Activated CD4-positive, alpha-beta T cell treated with anti-CD3 and anti-CD28 coated beads, Interleukin-2, amount 10 ng/mL, durations not matched to agents 24 days and 14 days (primary cell): ENCODE measurements at places on chromosomes 11 and 22. TPM values are rescaled to one million over a fixed set of nuclear protein-coding genes. Genes with fewer than 3 reads are reported as not detected.

GRCh38 chr11:808427-809286 is 1.1 kb upstream of the RPLP2 start:
- peaks cover 24% of the 10 kb centered on the region for H3K4me1 ChIP-seq
- H3K27me3 ChIP-seq = no peaks in the 10 kb centered on the region
- H3K36me3 ChIP-seq = peaks cover 32% of the 10 kb centered on the region
- DNase-seq = peak; percentile 71

- H3K27ac ChIP-seq = no peak overlapping the region
- peaks cover 16% of the 10 kb centered on the region for H3K36me3 ChIP-seq
- DNase-seq = no peak
- no peak overlapping the region for H3K4me3 ChIP-seq
- peaks cover 12% of the 10 kb centered on the region for H3K4me1 ChIP-seq
- no peaks in the 10 kb centered on the region for H3K27me3 ChIP-seq
Measured at GRCh38 chr22:46844606-46845210, 82.3 kb downstream of the TBC1D22A start.

GRCh38 chr22:28855355-28856094 is 27.8 kb upstream of the ZNRF3 start:
- H3K27ac ChIP-seq = no peak overlapping the region
- peaks cover 13% of the 10 kb centered on the region for H3K27me3 ChIP-seq
- H3K4me1 ChIP-seq = no peaks in the 10 kb centered on the region
- no peak overlapping the region for H3K4me3 ChIP-seq
- no peaks in the 10 kb centered on the region for H3K36me3 ChIP-seq

DNA sequence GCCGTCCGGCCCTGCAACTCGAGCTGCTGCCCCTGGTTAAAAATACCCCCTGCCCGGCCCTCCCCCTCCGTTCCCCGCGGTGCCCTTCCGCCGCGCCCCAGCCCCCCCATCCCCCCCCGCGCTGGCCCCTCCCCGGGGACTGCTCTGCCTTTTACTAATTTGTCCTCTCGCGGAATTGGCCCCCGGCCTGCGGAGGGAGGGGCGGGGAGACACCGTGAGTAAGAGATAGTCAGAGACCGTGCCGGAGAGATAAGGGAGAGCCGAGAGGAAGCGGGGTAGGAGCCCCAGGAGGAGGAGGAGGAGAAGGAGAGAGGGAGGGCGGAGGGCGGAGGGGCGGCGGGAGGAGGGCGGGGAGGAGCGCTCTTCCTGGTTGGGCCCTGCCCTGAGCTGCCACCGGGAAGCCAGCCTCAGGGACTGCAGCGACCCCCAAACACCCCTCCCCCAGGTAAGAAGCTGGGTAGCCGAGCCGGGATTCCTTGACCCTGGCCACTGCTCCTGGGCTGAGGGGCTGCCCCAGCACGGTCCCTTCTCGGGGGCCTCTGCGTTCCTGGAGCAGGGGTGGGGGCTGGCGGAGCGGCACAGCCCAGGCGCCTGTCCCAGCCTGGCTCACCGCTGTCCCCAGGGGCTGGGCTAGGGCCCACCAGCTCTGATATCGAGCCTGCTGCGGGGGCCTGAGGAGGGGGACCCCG is at the start of gene CAPN1:
TSS of gene CAPN1 (plus strand) at position 360 of the 689 bp plus-strand sequence. CDS start 774 bp downstream, outside the sequence.
- DNase-seq = peak; percentile 93
- H3K27ac ChIP-seq = peak within 1 kb of the TSS; percentile 84
- peak within 1 kb of the TSS; percentile 85 for H3K4me3 ChIP-seq
- H3K27me3 ChIP-seq = peaks cover 8% of the 10 kb centered on the region
- peaks cover 9% of the 10 kb centered on the region for H3K36me3 ChIP-seq

DNA sequence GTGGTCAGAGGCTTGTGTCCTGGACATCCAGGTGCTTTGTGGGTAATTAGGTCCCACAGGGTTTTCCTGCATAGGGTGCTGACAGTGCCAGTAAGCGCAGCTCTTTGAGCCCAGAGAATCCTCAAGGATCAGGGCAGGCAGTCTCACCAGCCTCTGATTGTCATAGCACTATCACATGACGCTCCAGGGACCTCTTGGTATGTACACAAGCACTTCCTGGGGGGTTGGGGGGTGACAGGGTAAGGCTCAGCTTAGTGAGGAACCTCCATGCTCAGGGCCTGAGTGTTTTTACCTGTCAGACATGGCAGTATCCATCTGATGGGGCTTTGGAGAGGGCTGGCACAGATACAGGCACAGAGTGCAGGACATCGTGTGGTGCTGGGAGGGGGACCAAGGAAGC is 27.9 kb upstream of the SUSD2 start:
- peaks cover 58% of the 10 kb centered on the region for H3K4me1 ChIP-seq
- peak; percentile 82 for DNase-seq
- H3K36me3 ChIP-seq = peaks cover 10% of the 10 kb centered on the region
- no peaks in the 10 kb centered on the region for H3K27me3 ChIP-seq
- peak overlapping the region; percentile 67 for H3K4me3 ChIP-seq

- no peaks in the 10 kb centered on the region for H3K27me3 ChIP-seq
- DNase-seq = no peak
- H3K4me1 ChIP-seq = no peaks in the 10 kb centered on the region
- no peak overlapping the region for H3K4me3 ChIP-seq
Measured at GRCh38 chr11:27934830-27935145, 173.2 kb downstream of the KIF18A start.

GRCh38 chr22:23264610-23265367 is 84.5 kb downstream of the BCR start:
- no peak for DNase-seq
- H3K4me3 ChIP-seq = no peak overlapping the region
- no peaks in the 10 kb centered on the region for H3K27me3 ChIP-seq
- peaks cover 2% of the 10 kb centered on the region for H3K4me1 ChIP-seq
- peaks cover 13% of the 10 kb centered on the region for H3K36me3 ChIP-seq
- H3K27ac ChIP-seq = no peak overlapping the region

GRCh38 chr11:119284344-119285157 is 32.4 kb downstream of the MCAM start:
- peak; percentile 78 for DNase-seq
- no peak overlapping the region for H3K4me3 ChIP-seq
- H3K27me3 ChIP-seq = no peaks in the 10 kb centered on the region

- H3K27me3 ChIP-seq = peaks cover 9% of the 10 kb centered on the region
- no peaks in the 10 kb centered on the region for H3K36me3 ChIP-seq
- H3K4me1 ChIP-seq = no peaks in the 10 kb centered on the region
- no peak overlapping the region for H3K27ac ChIP-seq
Measured at GRCh38 chr11:68242616-68243015, 29.2 kb downstream of the C11orf24 start.

- H3K27me3 ChIP-seq = no peaks in the 10 kb centered on the region
- peak; percentile 91 for DNase-seq
- no peak overlapping the region for H3K27ac ChIP-seq
- H3K4me1 ChIP-seq = peaks cover 10% of the 10 kb centered on the region
- no peak overlapping the region for H3K4me3 ChIP-seq
Measured at GRCh38 chr22:50209893-50210292, 9.1 kb downstream of the SELENOO start.

DNA sequence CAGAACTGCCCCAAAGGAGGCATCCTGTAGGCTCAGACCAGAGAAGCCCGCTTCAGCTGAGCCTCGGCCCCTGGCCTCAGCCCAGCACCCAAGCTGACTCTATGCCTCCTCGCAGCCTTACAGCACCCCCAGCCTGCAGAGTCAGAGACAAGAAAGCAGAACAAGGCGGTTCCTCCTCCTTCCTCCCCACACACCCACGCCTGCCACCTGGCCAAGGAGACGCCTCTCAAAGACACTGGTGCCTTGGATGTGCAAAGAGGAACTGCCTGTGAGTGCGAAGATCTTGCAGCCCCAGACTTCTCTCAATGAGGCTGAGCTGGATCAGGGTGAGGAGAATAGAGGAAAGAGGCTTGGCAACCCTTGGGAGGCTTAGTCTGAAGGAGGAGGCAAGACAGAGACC is 60.2 kb downstream of the PDE2A start:
- peaks cover 43% of the 10 kb centered on the region for H3K27me3 ChIP-seq
- H3K36me3 ChIP-seq = no peaks in the 10 kb centered on the region
- peaks cover 19% of the 10 kb centered on the region for H3K4me1 ChIP-seq
- no peak overlapping the region for H3K27ac ChIP-seq
- DNase-seq = no peak

GRCh38 chr11:116071241-116071640 is 567.0 kb upstream of the CADM1 start:
- H3K4me1 ChIP-seq = no peaks in the 10 kb centered on the region
- no peaks in the 10 kb centered on the region for H3K36me3 ChIP-seq
- H3K27me3 ChIP-seq = no peaks in the 10 kb centered on the region
- no peak for DNase-seq

GRCh38 chr22:44407171-44407986 is 90.7 kb downstream of the RTL6 start:
- H3K27me3 ChIP-seq = no peaks in the 10 kb centered on the region
- DNase-seq = no peak
- H3K36me3 ChIP-seq = no peaks in the 10 kb centered on the region

DNA sequence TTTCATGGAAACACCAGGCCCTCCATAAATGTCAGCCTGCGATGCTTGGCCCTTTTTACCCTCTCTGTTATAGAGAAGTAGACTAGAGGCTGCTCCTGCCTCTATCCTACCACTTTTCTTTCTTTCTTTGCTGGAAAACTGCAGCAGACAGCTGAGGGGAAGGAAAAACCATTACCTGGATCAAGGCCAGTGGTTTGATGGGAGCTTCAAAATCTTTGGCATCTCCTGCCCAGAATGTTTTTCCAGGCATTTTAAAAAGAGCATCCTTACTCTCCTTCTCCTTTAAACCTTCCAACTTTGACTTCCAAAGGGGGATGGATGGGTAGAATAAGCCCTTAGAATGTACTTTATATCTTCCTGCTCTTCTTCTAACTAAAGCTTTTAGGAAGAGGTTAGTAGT is 44.9 kb downstream of the EXT2 start:
- DNase-seq = no peak
- H3K4me1 ChIP-seq = no peaks in the 10 kb centered on the region
- no peaks in the 10 kb centered on the region for H3K27me3 ChIP-seq

DNA sequence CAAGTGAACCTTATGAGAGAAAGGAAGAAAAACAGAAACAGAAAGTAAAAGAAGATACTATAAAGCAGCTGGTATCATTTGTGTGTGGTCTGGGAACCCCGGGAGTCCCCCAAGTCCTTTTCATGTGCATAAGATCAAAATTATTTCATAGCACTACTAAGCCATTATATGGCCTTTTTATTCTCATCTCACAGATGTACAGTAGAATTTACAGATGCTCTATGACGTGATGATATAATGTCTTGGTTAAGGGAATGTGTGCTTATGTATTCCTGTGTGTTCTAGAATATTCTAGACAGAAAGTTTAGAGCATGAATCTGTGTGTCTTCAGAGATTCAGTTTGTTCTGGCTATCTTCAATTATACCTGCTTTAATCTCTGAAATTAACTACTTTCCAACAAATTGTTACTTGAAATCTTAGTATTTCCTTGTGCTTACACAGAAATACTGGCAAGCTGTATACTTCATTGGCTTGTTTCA is 8.6 kb upstream of the TPP1 start:
- H3K36me3 ChIP-seq = no peaks in the 10 kb centered on the region
- peaks cover 16% of the 10 kb centered on the region for H3K4me1 ChIP-seq
- peak overlapping the region; percentile 51 for H3K4me3 ChIP-seq
- H3K27ac ChIP-seq = peak overlapping the region; percentile 32
- H3K27me3 ChIP-seq = no peaks in the 10 kb centered on the region

- no peaks in the 10 kb centered on the region for H3K27me3 ChIP-seq
- DNase-seq = no peak
- no peaks in the 10 kb centered on the region for H3K36me3 ChIP-seq
Measured at GRCh38 chr22:47128216-47128615, 365.8 kb downstream of the TBC1D22A start.

- H3K4me3 ChIP-seq = no peak overlapping the region
- H3K36me3 ChIP-seq = no peaks in the 10 kb centered on the region
- H3K27ac ChIP-seq = no peak overlapping the region
- no peak for DNase-seq
- H3K4me1 ChIP-seq = no peaks in the 10 kb centered on the region
Measured at GRCh38 chr11:109416601-109417000, 5.4 kb upstream of the C11orf87 start.

DNA sequence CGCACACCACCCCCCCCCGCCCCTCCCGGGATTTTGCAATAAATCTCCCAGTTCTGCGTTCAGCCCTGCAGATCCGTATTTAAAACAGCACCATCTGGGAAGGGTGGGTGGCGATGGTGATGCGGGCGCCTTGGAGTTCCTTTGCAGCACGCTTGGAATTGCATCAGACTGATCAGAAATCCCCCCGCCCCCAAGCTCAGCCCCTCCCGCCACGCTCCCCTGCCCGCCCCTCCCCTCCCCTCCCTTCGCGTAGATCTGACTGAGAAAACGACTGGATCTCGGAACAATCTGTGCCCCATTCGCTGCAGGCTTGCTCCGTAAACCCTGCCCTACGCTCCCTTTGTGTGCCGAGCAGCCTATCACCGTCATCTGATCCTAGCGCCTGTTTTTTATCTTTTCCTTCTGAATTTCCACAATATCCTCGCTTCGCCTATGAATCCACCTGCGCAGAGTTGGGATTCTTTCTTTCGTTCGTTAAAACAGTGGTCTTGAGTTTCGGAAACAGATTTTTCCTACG is 18.1 kb upstream of the BDNF start:
- peak overlapping the region; percentile 37 for H3K27ac ChIP-seq
- no peak for DNase-seq
- H3K4me3 ChIP-seq = no peak overlapping the region

DNA sequence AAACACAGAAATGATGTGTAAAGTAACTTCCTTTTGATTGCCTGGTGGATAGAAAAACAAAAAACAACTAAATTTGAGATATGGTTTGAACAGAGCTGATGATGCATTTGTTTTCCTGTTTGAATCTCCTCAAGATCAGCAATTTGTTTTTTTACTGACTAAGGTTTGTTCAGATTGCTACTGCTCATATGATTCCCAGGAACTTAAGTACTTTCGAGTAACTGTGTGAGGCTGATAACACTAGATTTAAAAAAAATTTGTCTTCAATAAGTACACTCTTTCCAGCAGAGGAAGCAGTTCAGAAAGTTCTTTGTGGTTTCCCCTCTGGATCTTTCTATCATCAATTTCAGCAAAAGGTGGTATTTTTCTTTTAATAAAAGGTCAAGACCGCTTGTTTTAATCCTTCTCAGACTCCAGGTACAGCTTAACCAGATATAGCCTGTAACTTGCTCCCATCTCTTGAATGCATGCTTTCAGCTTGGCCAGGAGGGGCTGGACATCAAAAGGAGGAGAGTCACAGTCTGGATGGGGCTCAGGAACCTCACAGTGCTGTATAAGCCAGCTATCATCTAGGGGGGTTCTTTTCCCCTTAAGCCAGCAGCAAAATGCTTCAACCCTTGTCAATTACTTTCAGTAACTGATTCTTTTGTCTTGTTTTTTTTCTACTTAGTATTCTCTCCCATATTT is 12.3 kb upstream of the MS4A6E start:
- H3K4me1 ChIP-seq = no peaks in the 10 kb centered on the region
- no peak overlapping the region for H3K27ac ChIP-seq
- DNase-seq = no peak
- no peak overlapping the region for H3K4me3 ChIP-seq
- no peaks in the 10 kb centered on the region for H3K36me3 ChIP-seq
- H3K27me3 ChIP-seq = peaks cover 1% of the 10 kb centered on the region

- no peaks in the 10 kb centered on the region for H3K4me1 ChIP-seq
- no peak overlapping the region for H3K27ac ChIP-seq
- no peaks in the 10 kb centered on the region for H3K36me3 ChIP-seq
- DNase-seq = no peak
Measured at GRCh38 chr11:22556381-22556780, 69.2 kb downstream of the FANCF start.

- no peaks in the 10 kb centered on the region for H3K36me3 ChIP-seq
- H3K27ac ChIP-seq = no peak overlapping the region
- H3K4me3 ChIP-seq = no peak overlapping the region
- DNase-seq = no peak
- no peaks in the 10 kb centered on the region for H3K4me1 ChIP-seq
- H3K27me3 ChIP-seq = peaks cover 6% of the 10 kb centered on the region
Measured at GRCh38 chr11:120751550-120751949, 240.0 kb downstream of the GRIK4 start.

TOMT gene
- not detected in 2 replicates for total RNA-seq

PANX1 gene
- total RNA-seq = 19.7 and 20.5 TPM in 2 replicates

C11orf52 gene
- total RNA-seq = not detected in 2 replicates
